ENCODE measurements at places on chromosomes 5 and 9.

- peaks cover 43% of the 10 kb centered on the region for H3K27me3 ChIP-seq
- no peak overlapping the region for H3K27ac ChIP-seq
- no peaks in the 10 kb centered on the region for H3K36me3 ChIP-seq
- H3K4me3 ChIP-seq = no peak overlapping the region
Observed at GRCh38 chr9:113807173-113808061, 68.7 kb upstream of the ZNF618 start.

DNA sequence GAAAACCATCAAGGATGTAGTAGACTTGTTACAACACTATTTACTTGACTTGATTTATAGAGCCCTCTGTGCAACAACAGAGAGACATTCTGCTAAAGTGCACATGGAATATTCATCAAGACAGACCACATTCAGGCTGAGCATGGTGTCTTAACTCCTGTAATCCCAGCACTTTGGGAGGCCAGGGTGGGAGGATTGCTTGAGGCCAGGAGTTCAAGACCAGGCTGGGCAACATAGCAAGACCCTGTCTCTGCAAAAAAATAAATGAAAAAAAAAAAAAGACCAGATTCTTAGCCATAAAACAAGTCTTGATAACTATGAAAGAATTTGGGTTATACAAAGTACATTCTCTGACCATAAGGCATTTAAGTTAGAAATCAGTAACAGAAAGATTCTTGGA lies 25.3 kb downstream of the DENND4C start:
- H3K36me3 ChIP-seq = no peaks in the 10 kb centered on the region
- no peak overlapping the region for H3K27ac ChIP-seq
- H3K27me3 ChIP-seq = no peaks in the 10 kb centered on the region
- peaks cover 66% of the 10 kb centered on the region for H3K4me1 ChIP-seq
- no peak overlapping the region for H3K4me3 ChIP-seq

- peaks cover 67% of the 10 kb centered on the region for H3K36me3 ChIP-seq
- no peak overlapping the region for H3K4me3 ChIP-seq
- H3K4me1 ChIP-seq = peaks cover 7% of the 10 kb centered on the region
- H3K27ac ChIP-seq = no peak overlapping the region
- no peaks in the 10 kb centered on the region for H3K27me3 ChIP-seq
Observed at GRCh38 chr9:128575469-128575868, 23.1 kb downstream of the SPTAN1 start.

GRCh38 chr5:177419046-177419445 lies 7.4 kb upstream of the GRK6 start:
- no peak overlapping the region for H3K27ac ChIP-seq
- DNase-seq = no peak
- H3K4me1 ChIP-seq = peaks cover 7% of the 10 kb centered on the region
- H3K36me3 ChIP-seq = peaks cover 2% of the 10 kb centered on the region
- no peaks in the 10 kb centered on the region for H3K27me3 ChIP-seq

DNA sequence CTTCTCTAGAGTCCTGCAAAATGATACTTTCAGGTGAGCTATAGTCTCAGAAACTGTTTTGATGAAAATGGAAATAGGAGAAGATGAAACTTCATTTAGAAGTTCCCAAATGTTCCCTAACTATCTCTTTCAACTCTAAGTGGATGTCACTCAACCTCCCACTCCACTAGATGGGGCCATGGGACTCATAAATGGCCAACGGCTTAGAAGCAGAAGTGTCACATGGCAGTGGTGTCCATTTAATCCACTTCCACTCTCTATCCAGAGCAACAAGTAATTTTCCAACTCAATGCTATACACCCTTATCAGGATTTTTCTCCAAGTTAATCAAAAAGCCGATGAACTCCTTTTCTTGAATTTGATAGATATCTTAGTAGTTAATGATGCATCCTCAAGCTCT lies 295.7 kb downstream of the EDIL3 start:
- no peak for DNase-seq
- no peak overlapping the region for H3K4me3 ChIP-seq

DNA sequence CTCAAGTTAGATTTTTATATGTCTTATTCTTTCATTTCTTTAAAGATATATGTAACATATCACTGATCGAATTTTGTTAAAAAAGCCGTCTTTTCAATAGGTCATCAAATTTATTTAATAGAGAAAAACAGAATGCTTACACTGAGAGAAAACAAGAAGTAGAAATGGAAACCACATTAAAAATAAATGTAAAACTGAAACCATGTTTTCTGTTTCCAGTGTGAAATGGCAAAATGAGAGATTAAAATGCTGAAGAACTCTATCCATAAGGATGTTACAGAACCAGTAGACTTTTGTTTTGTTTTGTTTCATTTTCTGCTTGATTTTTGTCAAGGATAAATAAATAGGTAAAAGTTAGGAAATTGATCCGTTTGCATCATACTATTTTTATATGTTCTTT lies 210.1 kb downstream of the PRDM9 start:
- no peak overlapping the region for H3K4me3 ChIP-seq
- H3K27ac ChIP-seq = no peak overlapping the region
- H3K36me3 ChIP-seq = no peaks in the 10 kb centered on the region
- no peaks in the 10 kb centered on the region for H3K4me1 ChIP-seq
- DNase-seq = no peak
- H3K27me3 ChIP-seq = no peaks in the 10 kb centered on the region

DNA sequence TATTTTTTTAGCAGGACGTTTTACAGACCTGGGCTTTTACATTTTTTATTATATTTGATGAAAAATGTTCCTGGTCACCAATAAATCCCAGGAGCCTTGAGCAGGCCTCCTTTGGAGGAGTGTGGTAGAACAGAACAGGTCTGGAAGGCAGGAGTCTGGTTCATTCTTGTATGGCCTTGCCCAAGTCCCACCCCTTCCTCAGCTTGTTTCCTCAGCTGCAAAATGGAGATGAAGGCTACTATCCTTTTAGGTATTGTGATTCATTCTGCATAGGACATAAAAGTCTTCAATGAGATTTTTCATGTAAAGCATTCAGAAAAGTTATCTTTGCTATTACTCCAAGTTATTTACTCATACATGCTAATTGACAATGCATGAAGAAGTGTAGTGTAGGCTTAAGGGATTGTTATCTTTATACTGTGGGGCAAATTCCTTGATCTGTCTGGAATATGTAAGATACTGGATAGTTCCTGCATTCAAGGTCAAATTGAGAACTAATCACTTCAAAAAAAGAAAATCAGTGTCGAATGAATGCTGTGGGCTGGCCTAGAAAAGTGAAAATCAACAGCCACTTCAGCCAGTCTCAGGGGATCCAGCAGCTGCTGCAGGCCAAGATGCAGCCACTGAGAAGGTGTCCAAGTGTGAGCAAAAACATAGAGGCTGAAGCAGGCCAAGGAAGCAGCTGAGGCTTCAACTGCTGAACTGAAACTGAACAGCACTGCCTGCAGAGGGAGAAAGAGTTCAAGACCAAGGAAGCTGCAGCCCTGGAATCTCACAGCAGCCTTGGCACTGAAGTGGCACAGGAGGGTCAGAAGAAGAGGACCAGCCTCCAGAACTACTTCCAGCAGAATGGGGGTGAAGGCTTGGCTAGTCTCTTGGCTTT lies 15.5 kb upstream of the SLC36A3 start:
- H3K27me3 ChIP-seq = peaks cover 32% of the 10 kb centered on the region
- peaks cover 5% of the 10 kb centered on the region for H3K4me1 ChIP-seq
- H3K36me3 ChIP-seq = no peaks in the 10 kb centered on the region
- H3K4me3 ChIP-seq = no peak overlapping the region

DNA sequence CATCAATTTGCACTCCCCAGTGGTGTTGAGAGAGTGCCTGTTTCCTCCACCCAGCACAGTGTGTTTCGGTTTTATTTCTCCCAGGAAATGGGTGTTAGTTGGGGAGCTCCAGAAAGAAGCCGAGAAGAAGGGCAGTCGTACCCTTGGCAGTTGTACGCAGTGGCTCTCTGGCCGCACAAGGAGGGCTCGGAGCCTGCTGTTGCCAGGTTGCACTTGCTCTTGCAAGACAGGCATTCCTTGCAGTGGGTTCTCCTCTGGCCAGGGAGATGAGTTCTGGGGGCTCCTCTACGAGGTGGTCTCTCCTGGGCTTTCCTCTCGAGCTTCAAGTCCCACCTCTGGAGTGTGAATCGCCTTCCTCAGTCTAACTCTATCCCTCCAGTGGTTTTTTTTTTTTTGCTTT lies 29.1 kb downstream of the QRFP start:
- H3K27me3 ChIP-seq = no peaks in the 10 kb centered on the region
- peaks cover 5% of the 10 kb centered on the region for H3K4me1 ChIP-seq
- no peak overlapping the region for H3K4me3 ChIP-seq
- no peak overlapping the region for H3K27ac ChIP-seq
- peaks cover 14% of the 10 kb centered on the region for H3K36me3 ChIP-seq

DNA sequence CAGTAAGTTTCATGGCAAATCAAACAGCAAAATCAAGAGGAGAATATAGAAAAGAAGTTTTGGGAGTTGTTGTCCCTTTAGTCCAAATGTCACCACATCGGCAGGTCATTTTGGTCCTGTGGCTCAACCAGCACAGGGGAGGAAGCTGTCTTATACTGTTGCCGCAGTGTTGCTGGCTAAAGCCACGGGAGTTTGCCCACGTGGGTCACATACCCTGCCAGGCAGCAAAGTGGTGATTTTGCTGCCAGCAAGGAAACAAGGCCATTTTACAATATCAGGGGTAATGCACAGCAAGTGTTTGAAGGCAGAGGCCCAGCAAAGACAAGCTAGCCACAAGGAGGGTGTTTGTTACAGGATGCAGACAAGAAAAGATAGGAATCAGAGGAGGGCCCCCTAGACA lies 14.5 kb downstream of the GABRA6 start:
- H3K36me3 ChIP-seq = no peaks in the 10 kb centered on the region
- H3K4me3 ChIP-seq = no peak overlapping the region
- DNase-seq = no peak
- H3K4me1 ChIP-seq = no peaks in the 10 kb centered on the region
- H3K27ac ChIP-seq = no peak overlapping the region

DNA sequence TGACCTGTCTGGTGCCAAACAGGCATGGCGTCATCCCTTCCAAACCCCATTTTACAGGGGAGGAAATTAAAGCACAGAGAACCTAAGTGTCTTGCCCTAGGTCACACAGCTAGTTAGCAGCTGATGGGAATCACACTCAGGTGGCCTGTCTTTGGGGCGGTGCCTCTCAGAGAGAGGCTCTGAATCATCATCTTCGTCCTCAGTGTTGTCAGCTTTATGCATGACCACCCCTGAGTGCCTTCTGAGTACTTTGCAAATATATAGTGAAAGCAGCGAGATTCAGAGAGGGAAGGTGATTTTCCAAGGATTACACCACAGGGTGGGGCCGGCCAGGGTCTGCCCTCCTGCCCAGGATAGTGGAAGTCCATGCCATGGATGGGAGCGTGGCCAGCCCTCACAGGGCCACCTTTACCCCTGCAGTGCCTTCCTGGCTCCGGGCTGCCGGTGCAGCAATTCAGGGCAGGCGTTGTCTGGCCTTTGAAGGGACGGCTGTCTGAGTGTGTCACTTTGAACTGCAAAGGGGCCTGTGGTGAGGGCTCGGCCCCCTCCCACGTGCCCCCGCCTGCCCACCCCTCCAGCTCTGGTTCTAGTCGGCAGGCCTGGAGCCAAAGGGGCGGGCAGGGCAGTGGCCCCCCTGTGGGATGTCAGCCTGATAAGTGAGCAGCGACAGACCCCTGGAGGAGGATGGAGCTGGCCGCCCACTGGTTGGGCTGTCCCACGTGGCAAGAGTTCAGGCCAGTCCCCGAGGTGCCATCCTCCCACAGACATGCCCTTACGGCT lies 16.9 kb downstream of the LMX1B start:
- H3K36me3 ChIP-seq = peaks cover 4% of the 10 kb centered on the region
- peaks cover 8% of the 10 kb centered on the region for H3K4me1 ChIP-seq
- H3K27me3 ChIP-seq = peaks cover 86% of the 10 kb centered on the region
- H3K4me3 ChIP-seq = no peak overlapping the region

GRCh38 chr9:98579700-98580099 lies 129.0 kb downstream of the GABBR2 start:
- DNase-seq = no peak
- peaks cover 17% of the 10 kb centered on the region for H3K4me1 ChIP-seq
- no peak overlapping the region for H3K4me3 ChIP-seq
- peaks cover 48% of the 10 kb centered on the region for H3K27me3 ChIP-seq
- no peaks in the 10 kb centered on the region for H3K36me3 ChIP-seq
- H3K27ac ChIP-seq = no peak overlapping the region

- no peak for DNase-seq
- no peak overlapping the region for H3K27ac ChIP-seq
- H3K4me3 ChIP-seq = no peak overlapping the region
- H3K4me1 ChIP-seq = no peaks in the 10 kb centered on the region
- no peaks in the 10 kb centered on the region for H3K36me3 ChIP-seq
Observed at GRCh38 chr9:84325347-84325973, 15.1 kb downstream of the SLC28A3 start.

DNA sequence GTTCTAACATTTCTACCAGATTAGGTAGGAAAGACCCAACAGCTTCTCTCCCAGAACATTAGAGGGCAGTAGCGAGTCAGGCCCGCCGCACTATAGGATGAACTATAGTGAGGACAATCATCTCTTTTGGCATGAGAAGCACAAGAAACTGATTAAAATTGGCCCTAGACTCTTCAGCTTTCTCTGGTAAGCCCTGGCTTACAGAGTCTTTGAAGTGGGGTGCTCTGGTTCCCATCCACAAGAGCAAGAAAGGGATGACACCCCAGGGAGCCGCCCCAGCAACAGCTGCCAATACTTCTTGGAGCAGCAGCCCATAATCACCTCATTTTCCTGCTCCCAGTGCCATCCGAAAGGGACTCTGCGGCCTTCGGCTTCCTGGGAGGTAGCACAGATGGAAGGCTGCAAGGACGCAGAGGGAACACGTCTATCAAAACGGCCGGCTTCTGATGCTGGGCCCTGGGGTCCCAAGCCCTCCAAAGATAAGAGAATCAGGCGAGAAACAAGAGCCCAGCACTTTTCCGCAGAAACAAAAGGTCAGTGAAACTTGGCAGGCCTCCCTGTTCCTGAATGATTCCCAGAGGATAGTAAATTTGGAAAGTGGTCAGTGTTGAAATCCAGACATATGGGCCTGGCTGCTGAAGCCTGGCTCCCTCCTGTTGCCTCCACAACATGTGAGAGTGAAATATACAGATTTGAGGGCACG lies 69.3 kb downstream of the HSD17B3 start:
- H3K36me3 ChIP-seq = no peaks in the 10 kb centered on the region
- H3K4me3 ChIP-seq = no peak overlapping the region
- no peak for DNase-seq

DNA sequence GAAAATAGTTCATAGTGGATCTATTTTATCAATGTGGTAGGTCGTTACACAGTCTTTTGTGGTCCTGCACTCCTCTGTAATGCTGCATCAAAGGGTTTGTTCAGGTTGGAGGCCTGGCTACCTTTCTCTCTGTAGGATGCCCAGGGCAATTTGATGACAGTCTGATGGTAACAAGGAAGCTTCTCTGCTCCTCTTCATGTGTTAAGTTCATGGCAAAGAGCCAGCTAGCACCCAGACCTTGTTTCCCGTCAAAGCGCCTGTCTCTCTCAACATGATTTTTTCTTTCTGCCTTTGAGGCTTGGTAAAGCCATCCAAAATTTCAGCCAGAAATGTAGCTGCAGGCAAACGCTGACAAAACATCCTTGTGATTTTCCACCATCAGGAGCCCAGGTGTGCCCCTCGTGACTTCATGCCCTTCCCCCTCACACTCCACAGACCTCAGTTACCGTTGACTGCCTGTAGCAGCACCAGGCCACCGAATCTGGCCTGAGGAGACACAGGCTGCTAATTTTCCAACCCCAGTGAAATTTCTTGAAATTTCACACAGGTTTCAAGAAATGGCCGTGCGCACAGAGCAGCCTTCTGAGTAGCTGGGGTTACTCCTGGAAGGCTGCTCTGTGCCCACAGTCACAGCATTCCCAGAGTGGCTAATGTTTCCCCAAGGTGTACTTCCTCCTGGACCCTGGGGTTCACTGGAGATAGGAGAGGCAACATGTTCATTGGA lies 292.7 kb downstream of the CWC27 start:
- H3K27ac ChIP-seq = no peak overlapping the region
- no peaks in the 10 kb centered on the region for H3K36me3 ChIP-seq
- no peaks in the 10 kb centered on the region for H3K4me1 ChIP-seq
- no peak for DNase-seq
- H3K27me3 ChIP-seq = peaks cover 32% of the 10 kb centered on the region
